ENCODE measurements at places on chromosomes 3 and 15.

GRCh38 chr15:88654430-88655102, 15.8 kb downstream of the ISG20 start:
- no peak for DNase-seq

DNA sequence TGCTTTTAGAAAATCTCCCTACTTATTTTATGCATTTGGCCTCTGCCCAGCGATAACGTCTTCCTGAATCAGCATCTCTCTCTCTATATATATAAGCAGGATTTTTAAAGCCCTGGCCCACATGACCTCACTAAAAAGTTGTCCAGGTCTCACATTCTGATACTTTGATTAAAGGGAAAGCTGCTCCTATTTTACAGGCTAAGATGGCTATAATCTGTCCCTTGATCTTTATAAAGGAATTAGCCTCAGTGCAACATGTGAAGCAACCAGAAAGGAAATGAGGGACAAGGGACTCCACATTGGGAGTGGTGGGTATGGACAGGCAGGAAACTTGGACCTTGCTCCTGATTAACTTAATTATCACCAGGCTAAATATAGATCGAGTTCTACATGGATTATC, 25.6 kb upstream of the MUC13 start:
- DNase-seq = no peak

DNA sequence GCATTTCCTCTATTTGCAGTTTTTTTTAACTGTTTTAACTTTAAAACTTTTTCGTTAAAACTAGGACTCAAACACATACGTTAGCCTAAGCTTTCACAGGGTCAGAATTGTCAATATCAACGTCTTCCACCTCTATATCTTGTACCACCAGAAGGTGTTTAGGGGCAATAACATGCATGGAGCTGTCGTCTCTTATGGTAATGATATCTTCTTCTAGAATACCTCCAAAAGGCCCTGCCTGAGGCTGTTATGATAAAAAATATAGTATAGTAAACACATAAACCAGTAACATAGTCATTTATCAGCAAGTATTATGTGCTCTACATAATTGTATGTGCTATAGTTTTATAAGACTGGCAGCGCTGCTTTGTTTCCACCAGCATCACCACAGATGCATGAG, 76.3 kb upstream of the MLF1 start:
- peak; percentile 77 for DNase-seq

DNA sequence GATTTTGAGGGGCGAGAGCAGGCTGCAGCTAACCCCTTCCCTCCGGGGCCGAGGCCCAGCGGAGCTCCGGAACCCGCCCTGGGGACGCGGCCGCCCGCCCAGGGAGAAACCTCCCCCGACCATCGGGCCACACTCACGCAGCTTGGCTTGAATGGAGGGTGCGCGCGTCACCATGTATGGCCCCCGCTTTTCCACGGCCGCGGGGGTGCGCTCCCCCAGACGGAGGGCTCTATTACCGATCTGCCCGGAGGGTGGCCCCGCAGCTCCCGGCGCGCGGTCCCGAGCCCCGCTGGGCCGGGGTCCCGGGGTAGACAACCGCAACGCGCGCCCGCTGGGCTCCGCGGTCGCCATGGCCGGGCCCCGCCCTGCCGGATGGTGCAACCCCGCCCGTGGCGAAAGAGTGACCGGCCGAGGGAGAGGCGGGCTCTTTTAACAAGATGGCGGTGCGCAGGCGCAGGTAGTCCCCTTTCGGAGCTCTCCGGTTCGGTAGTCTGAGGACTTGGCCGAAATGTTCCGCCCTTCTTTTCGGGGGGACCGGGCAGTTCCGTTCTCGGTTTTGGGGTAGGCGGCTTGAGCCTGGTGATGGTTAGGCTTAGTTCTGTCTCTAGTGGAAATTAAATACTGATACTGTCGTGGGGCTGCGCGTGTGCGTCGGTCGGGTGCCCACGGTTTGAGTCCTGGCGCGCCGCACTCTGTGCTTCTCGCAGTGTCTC, at the start of gene FAM219B:
TSS of gene FAM219B (minus strand) at position 402 of the 713 bp plus-strand sequence. CDS start at position 351, 51 bp downstream.
- DNase-seq = peak; percentile 96

- no peak for DNase-seq
These were observed 52.4 kb upstream of the CMTM8 start for GRCh38 chr3:32186097-32186496.

DNA sequence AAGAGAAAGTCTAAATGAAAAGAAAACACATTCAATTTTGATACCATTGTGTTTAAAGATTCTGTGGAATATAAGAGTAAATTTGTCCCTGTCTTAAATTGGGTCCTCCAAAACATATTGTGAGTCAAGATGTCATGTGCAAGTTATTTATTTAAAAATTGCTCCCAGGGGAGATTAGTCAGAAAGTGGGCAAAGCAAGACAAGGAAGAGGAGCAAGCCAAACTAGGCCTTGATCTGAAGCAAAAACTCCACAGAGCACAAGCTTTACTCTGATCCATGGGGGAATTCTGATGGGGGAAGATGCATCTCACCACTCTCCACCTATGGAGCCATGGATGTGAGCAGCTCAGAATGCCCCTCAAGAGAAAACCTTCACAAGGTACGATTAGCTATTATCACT, 342.8 kb upstream of the IL12A start:
- DNase-seq = no peak

DNA sequence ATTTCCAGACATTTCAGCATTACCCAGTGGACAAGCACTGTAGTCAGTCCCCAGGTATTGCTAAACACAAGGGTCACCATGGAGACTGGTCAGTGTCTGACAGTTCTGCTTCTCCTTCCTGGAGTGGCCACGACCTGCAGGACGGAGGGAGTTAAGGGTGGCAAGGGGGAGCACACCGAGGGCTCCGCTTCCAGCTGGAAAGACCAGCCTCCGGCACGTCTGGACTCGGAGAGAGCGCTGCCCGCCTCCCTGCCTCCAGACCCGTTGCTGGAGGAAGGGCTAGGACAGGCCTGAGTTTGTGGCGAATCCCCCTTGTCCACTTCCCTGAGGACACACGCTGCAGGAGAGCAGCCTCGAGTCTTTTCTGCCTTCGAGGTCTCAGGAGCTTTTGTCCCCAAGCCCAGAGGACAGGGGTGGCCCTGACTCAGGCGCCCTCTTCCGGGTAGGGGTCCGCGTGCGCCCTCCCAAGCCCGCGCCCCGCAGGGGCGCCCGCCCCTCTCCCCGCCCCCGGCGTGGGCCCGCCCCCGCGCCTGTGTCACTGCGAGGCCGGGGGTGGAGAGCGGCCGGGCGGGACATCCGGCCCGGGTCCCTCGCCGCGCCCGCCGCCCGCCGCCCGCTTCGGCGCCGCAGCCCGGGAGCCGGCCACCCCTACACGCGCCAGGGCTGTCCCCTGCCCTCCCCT, at the start of gene CHST14:
TSS of gene CHST14 (plus strand) at position 562 of the 682 bp plus-strand sequence. CDS start 230 bp downstream, outside the sequence.
- peak; percentile 82 for DNase-seq

DNA sequence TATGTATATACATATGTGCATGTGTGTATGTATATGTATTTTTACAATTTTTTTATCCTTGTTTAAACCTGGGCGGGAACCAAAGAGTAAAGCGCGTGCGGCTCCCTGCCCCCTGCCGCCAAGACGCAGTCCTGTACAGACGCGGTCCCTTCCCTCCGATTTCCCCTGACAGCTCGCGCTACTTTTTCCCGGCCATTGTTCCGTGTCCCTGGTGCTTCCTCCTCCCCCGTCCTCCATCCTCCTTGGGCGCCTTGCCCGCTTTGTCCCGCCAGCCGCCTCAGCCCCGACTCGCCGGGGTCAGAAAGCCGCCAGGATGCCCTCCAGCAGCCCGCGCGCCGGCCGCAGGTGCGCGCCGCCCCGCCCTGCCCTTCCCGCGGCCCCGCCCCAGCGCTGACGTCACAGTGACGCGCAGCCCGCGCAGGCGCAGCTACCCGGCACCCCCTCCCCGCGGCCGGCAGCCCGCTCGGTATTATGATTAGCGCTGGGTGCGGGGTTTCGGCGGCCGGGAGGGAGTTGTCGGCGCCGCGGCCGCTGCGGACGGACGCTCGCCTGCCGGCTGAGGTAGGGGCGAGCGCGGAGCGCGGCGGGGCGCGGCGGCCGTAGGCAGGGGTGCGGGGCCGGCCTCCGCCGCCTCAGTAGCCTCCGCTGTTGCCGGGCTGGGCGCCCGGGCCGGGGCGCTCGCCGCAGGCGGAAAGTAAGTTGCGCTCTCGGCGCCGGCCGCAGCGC, at the start of gene SNRK:
TSS of gene SNRK (plus strand) at position 426 of the 726 bp plus-strand sequence. CDS start 16,664 bp downstream, outside the sequence.
- DNase-seq = peak; percentile 89

DNA sequence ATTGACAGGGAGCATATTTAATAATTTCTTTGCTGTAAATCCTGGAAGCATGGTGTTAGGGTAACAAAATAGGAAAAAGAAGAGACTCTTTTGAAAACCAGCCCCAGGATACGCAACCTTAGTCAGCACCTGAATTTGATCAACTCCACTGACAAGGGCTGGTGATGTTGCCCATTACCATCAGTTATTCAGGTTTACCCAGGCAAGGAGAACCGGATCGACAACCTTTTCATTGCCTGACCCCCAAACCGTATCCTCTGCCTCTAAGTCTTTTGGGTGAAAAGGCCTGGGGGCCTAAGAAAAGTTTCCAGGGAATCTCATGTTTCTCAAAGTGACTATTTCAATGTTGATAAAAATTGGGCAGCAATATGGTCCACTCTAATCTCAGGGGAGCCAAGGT, 313.3 kb downstream of the KBTBD8 start:
- DNase-seq = no peak

DNA sequence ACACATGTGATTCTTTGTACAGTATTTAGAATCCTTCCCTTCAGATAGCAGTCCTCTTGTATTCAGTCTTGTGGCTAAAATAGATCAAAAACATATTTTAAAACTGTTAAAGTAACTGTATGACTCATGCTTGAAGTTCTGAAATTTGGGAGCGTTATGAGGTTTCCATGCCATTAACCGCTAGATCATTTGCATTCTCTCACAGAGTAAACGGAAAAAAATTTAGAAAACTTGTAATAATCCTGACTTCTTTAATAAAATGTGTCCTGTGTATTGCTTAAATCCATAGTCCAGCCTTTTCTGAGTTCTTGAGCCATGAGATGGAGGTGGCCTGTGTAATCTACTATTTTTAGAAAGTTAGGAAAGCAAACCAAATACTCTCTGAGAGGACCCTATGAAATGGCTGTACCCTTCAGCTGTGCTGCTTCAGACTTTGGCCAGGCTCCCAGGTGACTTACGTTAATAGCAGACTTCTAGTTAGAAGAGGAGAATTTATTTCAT, 33.8 kb downstream of the MBNL1 start:
- peak; percentile 41 for DNase-seq

- DNase-seq = no peak
These were observed 20.7 kb downstream of the RAP2B start for GRCh38 chr3:153182501-153183293.

DNA sequence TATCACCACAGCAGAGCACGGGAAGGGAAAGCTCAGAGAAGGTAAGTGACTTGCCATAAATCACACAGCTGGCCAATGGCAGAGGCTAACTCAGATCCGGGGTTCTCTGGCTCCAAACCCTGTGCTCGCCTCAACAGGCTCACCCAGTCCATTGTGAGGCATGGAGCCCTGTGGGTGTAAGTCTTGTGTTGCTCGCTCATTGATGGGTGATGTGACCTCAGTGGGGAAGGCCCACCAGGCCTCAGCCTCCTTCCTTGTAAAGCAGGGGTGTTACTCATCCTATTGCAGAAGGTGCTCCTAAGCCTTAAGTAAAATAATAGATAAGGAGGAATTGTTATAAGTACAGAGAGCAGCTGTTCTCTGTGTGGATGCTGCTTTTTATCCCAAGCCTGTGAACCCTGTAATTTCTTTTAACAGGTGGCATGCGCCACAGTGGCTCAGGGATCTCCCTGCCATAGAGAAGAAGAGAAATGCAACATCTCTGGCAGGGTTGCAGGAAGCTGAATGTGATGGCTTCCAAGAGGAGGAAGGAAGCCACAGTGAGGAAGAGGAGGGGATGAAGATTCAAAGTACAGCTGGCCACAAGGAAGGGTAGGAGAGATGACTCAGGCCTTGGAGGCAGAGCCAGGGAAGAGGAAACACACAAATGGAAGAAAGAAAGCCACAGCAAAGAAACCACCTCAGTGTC, 30.9 kb upstream of the SPSB4 start:
- no peak for DNase-seq

GRCh38 chr3:181486141-181486885, 225.4 kb upstream of the SOX2 start:
- no peak for DNase-seq

- DNase-seq = no peak
These were observed 115.7 kb downstream of the TMCC1 start for GRCh38 chr3:129777806-129778205.

DNA sequence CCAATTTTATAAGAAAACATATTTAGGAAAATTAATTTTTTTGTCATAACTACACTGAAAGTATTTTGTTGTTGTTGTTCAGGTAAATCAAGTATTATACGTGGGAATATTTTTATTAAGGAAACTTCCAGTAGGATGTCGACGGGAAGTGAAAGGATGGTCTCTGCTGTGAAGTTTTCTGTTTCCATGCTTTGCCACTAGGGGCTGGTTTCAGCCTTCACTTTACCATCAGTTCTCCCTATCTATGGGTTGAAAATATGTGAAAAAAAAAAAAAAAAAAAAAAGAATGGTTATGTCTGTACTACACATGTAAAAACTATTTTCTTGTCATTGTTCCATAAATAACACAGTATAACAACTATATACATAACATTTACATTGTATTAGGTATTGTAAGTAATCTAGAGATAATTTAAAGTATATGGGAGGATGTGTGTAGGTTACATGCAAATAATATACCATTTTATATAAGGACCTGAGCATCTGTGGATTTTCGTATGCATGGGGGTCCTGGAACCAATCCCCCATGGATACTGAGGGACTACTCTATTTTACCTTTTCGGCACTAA, 136.7 kb downstream of the SMAD6 start:
- DNase-seq = peak; percentile 58

GRCh38 chr3:51379746-51380455, 5.2 kb upstream of the MANF start:
- DNase-seq = no peak

DNA sequence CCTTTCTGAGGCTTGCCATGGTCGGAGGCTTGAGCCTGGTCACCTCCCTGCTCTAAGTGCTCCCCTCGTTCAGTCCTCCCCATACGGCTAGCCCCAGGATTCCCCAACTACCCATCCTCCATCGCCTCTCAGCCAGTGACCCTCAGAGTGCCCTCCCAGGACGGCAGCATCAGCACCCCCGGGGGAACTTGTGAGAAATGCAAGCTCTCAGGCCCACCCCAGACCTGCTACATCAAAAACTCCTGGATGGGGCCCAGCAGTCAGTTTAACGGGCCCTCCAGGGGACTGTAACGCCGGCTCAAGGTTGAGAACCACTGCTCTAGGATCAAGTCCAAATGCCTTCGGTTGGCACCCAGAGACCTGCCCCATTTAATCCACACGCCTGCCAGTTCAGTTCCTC, 6.9 kb downstream of the ADAMTS17 start:
- DNase-seq = no peak

GRCh38 chr3:113546414-113546893, 14.1 kb downstream of the SIDT1 start:
- no peak for DNase-seq

- peak; percentile 83 for DNase-seq
These were observed 9.2 kb downstream of the PTX3 start for GRCh38 chr3:157445857-157446256.

GRCh38 chr3:152380043-152380442, 111.3 kb downstream of the MBNL1 start:
- DNase-seq = peak; percentile 33

DNA sequence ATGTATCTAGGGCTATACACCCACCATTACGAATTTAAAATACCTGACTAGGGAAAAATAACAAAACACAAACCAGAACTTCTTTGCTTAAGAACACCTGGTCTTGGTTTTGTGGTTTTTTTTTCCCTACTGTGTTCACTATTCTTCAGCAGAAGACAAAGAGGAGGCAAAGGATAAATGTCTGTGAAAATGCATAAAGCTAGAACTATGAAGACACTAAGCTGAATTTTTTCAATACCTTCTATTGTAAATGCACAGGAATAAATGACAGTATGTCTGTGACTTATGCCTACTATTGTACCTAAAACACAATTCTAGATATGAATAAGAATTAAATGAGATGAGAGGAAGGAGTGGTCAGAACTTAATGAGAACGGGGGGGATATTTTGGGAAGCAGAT, 86.9 kb downstream of the TBL1XR1 start:
- no peak for DNase-seq

Data from hematopoietic multipotent progenitor cell treated with erythropoietin and hydrocortisone succinate and interleukin-3 and kit ligand, for 4 days (in vitro differentiated cells).